ENCODE measurements at places on chromosomes 12 and 14. TPM values are rescaled to one million over a fixed set of nuclear protein-coding genes. Genes with fewer than 3 reads are reported as not detected.

CLEC4D gene
- total RNA-seq, result not detected

PDE3A gene
- 33.4 TPM for total RNA-seq

PLEKHH1 gene
- 1.2 TPM for total RNA-seq

SDR9C7 gene
- total RNA-seq, result not detected

HOXC13 gene
- total RNA-seq, result 0.11 TPM

ADSS1 gene
- total RNA-seq, result 5.9 TPM

TOMM20L gene
- total RNA-seq, result not detected

POTEG gene
- total RNA-seq, result not detected

ACVRL1 gene
- not detected for total RNA-seq

ACSM4 gene
- total RNA-seq, result not detected

ANKRD33 gene
- total RNA-seq, result not detected

MORN3 gene
- 2.4 TPM for total RNA-seq

AKAP6 gene
- total RNA-seq, result 2.7 TPM

ULK1 gene
- total RNA-seq, result 26.2 TPM

KRT71 gene
- total RNA-seq, result under 0.01 TPM

AKAP3 gene
- total RNA-seq, result 6.3 TPM

KRT8 gene
- total RNA-seq, result 3,634 TPM

KIF5A gene
- 0.11 TPM for total RNA-seq

FAM186B gene
- total RNA-seq, result 0.33 TPM

LALBA gene
- total RNA-seq, result not detected
